Activated CD8-positive, alpha-beta T cell treated with anti-CD3 and anti-CD28 coated beads for 36 hours (primary cell): ENCODE measurements at places on chromosomes 7 and 10. TPM values are rescaled to one million over a fixed set of nuclear protein-coding genes. Genes with fewer than 3 reads are reported as not detected.
A peak's percentile ranks its signal among the peaks of the same experiment; 100 is the strongest.

GRCh38 chr10:16700331-16700730 lies 116.9 kb downstream of the RSU1 start:
- DNase-seq, result no peak

GRCh38 chr10:76937181-76937600 lies 700.4 kb downstream of the KCNMA1 start:
- DNase-seq, result no peak

DNA sequence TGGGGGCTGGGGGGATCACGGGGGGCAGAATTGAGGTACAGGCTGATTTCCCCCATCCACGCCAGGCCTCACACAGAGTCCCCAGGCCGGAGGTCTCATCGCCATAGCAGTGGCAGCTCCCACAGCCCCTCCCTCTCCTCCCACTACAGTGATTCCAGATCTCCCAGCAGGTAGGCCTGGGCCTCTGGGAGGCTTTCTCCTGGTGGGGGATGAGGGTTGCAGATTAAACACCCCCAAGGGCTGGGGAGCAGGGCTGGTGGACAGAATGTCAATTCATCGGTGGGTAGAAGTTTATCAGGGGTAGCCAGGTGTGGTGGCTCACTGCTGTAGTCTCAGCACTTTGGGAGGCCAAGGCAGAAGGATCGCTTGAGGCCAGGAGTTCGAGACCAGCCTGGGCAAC lies 37.2 kb upstream of the HSPB1 start:
- DNase-seq, result peak; percentile 15

- DNase-seq, result no peak
These were observed 95.9 kb downstream of the CUBN start for GRCh38 chr10:17033529-17034260.

GRCh38 chr10:68087685-68088401 lies 12.8 kb upstream of the HERC4 start:
- DNase-seq, result no peak

DNA sequence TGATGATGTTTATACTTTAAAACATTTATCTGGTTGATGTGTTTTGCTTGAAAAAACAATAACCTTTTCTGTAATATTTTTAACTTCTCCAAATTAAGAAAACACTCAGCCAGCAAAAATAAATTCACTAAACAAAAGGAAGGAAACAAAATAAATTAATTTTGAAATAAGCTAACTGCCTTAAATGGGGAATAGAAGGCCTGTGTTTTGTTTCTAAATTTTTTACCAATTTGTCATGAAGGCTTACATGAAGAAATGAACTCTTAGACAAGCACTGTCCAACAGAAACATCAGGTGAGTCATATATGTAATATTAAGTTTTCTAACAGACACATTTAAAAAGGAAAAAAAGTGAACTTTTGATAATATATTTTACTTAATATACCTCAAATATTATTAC lies 68.5 kb downstream of the LRRN3 start:
- DNase-seq, result no peak

GRCh38 chr7:36301914-36302771 lies 87.5 kb upstream of the ANLN start:
- DNase-seq, result no peak

DNA sequence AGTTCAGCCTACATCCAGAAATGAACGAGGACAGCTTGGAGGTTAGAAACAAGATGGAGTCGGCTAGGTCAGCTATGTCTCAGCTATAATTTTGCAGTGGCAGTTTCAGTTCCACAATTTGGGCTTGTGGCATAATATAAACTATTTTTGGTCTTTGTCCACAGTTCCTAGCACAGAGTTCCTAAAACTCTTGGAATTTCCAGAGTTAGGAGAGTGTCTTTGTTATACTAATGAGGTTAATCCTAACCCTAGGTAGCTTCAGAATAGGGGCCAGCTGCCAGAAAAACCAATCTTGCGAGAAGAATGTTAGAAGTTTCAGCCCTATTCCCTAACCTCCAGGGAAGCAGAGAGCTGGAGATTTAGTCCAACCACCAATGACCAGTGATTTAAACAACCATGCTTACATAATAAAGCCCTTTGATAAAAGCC lies 131.9 kb downstream of the AKR1D1 start:
- no peak for DNase-seq

KDM7A gene
- total RNA-seq, result 21.1 TPM

FEZF1 gene
- total RNA-seq, result not detected

C10orf67 gene
- 0.25 TPM for total RNA-seq
